Fibroblast of lung (primary cell): ENCODE measurements at places on chromosomes 2 and 18. TPM values are rescaled to one million over a fixed set of nuclear protein-coding genes. Genes with fewer than 3 reads are reported as not detected.

GRCh38 chr2:64036034-64036705 lies 16.9 kb upstream of the VPS54 start:
- DNase-seq = peak; percentile 88

ANO7 gene
- 0.26 and 0.50 TPM in 2 replicates for total RNA-seq

DNA sequence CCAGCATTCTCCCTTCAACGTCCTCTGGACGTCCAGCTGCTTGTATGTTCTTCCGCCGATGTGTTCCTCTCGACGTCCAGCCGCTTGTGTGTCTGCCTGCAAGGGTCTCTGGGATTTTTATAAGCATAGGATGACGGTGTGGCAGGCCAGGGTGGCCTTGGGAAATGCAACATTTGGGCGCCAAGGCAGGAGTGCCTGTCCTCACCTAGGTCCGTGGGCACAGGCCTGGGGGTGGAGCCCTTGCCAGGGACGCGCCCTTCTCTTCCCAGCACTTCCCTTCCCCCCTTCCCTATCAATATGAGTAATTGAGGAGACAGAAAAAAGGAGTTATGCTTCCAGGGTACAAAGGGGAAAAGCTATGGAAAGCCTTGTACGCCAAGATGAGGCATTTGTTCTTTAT lies 6.4 kb downstream of the NLRC4 start:
- no peak for DNase-seq

- DNase-seq = no peak
These were observed 214.7 kb downstream of the CYP26B1 start for GRCh38 chr2:71932780-71933466.

UGT1A1 gene
- not detected in 2 replicates for total RNA-seq

FBLN7 gene
- 0.51 and 0.99 TPM in 2 replicates for total RNA-seq

TMEM37 gene
- 0.99 and 2.6 TPM in 2 replicates for total RNA-seq

GALNT3 gene
- 0.26 and 0.66 TPM in 2 replicates for total RNA-seq

- DNase-seq = no peak
These were observed 83.7 kb upstream of the UBXN4 start for GRCh38 chr2:135657806-135658582.

DNA sequence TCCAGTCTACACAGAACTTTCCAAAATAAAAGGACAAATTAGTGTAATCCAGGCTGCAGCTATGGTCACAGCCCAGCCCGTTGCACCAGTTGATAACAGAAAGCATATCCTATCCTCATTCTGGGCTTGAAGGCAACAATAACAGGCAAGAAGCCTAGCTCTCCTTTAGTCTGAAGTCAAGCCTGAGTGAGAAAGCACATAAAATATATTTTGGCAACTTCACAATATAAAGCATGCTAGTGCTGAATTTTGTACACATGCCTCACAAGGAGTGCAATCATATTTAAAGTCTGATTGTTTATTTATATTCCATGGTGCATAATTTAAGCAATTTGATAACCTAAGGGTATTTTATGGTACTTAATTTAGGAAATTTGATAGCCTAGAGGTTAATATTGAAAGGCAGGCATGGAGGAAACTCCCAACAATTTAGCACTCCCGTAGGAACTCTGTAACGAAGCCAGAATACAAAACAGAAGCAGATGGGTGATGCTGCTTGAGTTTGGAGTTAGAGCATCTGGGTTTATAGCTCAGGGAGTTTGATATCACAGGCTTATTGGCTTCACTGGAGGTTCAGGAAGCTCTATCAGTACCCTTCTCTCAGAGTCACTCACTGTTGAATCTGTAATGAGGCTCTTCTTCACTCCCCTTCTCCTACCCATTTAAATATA lies 1199.1 kb upstream of the GYPC start:
- peak; percentile 9 for DNase-seq

DNA sequence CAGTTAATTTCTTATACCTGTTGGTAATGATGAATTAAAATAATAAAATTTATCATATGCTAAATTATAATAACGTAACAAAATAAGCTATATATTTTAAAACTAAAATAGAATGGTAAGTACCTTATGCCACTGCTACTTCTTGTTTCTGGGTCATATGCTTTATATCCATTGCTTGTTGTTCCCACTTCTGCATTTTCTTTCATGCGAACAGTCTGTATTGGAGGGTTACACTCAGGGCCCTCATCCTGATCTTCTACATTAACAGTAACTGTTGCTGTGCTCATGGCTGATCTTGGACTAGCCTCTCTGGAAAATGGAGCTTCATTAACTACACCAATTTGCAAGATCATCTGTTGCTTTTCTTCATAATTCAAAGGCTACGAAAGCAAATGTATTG lies 22.2 kb downstream of the DSC2 start:
- no peak for DNase-seq

- peak; percentile 45 for DNase-seq
These were observed 5.0 kb downstream of the CFAP221 start for GRCh38 chr2:119549241-119549640.

DNA sequence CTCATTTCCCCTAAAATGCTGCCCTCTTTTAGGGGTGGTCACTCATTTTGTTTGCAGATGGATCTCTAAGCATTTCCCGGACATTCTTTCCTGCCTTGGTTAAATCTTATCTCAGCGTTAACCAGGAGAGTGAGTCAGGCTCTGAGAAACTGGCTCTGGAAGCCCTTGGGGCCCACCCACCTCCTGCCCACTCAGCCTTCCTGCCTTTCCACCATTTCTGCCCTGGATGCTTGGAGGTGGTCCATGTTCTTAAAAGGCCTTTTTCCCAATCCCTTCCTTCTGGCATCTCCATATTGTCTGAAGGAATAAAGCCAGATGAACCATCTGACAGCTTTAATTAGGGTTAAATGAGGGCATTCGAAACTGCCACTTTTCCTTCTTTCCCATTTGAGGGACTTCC lies 9.5 kb downstream of the HK2 start:
- peak; percentile 89 for DNase-seq

C2orf80 gene
- not detected in 2 replicates for total RNA-seq

APLF gene
- total RNA-seq = 9.4 and 10.8 TPM in 2 replicates

DNA sequence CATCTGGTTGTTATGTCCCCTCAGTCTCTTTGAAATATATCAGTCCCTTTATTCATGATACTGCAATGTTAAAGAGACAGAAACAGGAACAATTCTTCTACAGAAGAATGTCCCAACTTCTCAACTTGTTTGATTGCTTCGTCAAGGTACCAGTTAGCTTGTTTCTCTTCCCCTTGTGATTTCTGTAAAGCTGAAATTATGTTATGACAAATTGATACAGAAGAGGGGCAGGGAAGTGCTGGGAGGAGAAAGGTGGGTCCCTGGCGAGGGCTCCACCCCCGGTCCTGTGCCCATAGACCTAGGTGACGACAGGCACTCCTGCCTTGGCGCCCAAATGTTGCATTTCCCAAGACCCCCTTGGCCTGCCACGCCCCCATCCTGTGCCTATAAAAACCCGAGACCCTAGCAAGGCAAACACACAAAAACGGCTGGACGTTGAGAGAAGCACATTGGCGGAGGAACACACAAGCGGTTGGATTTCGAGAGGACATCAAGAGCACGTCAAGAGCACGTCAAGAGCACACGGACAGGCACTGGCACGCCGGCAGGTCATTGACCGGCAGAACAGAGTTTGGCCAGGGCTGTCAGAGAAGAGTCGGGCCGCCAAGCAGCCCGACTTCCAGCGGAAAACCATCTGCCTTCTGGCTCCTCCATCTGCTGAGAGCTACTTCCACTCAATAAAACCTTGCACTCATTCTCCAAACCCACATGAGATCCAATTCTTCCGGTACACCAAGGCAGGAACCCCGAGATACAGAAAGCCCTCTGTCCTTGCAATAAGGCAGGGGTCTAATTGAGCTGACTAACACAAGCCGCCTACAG lies 11.5 kb upstream of the RTN4 start:
- no peak for DNase-seq

DNA sequence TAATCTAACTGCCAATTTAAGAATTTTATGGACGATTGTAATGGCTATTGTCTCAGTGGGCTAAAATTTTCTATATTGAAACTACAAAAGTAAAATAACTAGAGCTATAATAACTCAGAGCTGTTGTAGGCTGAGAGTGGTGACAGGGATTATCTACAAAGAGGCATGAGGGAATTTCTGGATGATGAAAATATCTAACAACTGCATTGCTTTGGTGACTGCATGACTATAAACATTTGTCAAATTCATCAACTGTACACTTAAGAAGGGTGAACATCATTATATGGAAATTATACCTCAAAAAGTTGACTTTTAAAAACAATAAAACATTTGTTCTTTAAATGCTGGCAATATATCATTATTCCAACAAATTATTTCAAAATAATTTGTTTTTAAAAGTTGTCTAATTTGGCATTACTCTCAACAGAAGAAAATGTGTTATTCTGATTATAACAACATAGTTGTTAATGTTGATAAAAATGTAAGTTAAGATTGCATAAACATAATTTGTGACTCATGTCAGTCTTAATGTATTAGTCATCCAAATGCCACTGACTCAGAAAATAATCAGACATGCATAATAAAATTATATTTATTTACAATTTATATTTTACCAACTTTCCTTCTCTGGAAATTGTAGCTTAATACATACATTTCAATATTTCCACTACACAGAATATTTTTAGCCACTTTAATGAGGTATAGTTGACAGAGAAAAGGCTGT lies 865.1 kb upstream of the VRK2 start:
- peak; percentile 26 for DNase-seq

DNA sequence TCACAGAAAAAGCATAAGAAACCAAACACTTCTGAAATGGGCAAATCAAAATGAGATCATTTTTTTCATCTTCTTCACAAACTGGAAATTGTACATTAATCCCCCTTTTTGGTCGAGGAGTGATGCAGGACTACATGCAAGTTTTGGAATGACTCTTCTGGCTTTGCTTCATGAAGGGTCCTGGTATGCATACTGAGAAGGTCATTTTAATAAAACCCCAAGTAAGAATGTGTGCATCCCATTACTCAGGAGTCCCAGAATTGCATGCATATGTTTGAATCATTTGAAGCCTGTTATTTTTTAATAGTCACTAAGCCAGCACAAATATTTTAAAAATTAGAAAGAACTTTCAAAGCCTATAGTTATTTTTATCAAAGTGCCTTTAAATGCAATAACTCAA lies 16.7 kb upstream of the EHBP1 start:
- peak; percentile 31 for DNase-seq

- DNase-seq = no peak
These were observed 8.9 kb downstream of the TMSB10 start for GRCh38 chr2:84914334-84914733.

CFAP210 gene
- not detected in 2 replicates for total RNA-seq

CREG2 gene
- total RNA-seq = under 0.01 and 0.50 TPM in 2 replicates

DNA sequence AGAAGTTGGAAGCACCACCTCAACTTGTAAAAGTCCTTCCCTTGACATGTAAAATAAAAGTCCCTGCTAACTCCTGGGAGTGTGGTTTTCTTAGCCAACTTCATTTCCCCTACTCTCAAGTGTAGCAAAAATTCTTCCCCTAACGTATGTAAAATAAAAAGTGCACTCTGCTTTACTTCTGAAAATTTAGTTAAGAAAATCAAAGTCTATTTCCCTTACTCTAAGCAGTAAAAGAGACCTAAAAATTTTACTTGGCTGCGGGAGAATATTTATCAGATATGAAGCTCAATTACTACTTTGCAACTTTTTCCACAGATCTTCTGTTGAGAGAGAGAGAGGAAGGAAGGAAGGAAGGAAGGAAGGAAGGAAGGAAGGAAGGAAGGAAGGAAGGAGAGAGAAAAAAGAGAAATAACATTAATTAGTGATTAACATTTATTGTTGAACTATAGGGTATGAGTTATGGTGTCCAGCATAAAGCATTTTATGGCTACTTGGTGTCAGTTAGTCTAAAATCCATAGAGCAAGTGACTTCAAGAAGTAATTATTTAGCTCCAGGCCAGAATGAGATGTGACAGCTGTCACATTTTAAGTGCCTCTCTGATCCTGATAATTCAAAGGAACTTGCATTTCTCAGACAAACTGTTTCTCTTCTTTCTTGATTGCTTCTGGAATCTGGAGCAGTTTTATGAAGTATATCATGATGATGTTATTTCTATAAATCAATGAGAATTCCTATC lies 210.3 kb downstream of the TMX3 start:
- DNase-seq = no peak

DNA sequence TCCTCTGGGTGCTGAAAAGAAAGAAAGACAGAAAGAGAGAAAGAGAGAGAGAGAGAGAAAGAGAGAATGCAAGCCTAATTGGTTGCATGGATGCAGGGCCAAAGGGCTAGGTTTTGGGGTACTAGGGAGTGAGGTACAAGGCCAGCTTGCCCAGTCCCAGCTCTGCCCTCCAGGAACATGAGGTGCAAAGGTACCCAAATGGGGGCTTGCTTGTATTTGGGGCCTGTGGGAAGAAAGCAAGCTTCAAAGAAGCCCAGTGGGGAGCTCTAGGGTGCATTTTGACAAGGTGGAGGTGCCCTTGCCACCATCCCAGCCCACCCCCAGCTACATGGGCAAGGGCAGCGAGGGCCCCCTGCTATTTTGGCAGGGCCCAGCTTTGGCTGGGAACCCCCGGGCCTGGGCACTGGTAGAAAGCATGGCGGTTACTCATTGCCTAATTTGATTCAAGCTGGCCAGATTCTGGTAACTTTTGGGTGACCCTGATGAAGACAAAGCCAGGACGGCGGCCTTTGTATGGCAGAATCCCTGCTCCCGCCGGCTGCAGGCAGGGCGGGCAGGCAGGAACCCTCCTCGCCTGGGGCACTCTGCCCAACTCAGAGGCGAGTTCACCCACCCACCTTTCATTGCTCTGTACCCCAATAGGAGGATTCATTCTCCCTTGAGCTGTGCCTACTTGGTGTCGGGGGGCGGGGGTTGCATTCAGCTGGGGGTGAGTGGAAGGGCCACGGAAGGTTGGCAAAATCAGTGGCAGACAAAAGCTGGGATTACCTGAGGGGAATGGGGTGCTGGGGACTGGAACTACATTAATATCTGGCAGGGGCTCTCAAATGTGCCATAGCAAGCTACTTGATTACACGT lies 537 bp upstream of the HOXD4 start:
- no peak for DNase-seq

DNA sequence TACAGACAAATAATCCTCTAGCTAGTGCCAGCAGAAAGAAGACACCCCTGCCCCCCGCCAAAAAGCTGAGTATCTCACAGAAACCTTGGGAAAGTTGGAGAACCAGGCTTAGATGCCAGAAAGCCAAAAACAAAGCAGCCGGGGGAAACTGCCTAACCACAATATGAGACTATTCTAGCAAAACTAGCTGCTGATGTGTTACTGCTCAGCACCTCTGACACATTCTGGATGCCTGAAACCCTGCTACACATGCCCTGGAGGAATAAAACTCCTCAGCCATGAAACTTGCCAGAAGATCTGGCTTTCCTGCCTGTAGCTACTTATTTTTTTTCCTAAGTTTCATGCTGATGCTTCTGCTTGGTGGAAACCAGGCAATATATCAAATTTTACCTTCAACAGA lies 122.7 kb upstream of the GCFC2 start:
- DNase-seq = peak; percentile 39

DNA sequence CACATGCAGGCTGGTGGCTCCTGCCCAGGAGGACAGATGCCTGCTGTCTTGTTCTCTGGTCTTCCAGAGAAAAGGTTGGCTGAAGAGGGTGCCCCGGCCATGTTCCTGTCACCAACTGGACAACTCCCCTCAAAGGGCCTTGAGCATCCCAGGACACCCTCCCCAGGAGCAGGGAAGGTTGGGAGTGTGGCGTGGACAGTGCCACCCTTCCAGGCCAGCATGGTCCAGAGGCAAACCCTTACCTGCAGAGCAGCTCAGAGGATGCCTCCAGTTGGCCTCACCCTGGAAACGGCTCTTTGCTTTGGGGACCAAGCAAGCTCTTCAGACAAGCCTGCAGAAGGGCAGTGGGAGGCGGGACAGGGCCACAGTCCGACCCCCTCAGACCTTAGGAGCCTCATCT lies 4.9 kb upstream of the GPC1 start:
- no peak for DNase-seq

AKAIN1 gene
- not detected in 2 replicates for total RNA-seq

SGO2 gene
- 2.8 and 5.4 TPM in 2 replicates for total RNA-seq
